B cell (primary cell): ENCODE measurements at places on chromosomes 2 and 18.

GRCh38 chr2:39508198-39508597 lies 71.1 kb upstream of the MAP4K3 start:
- no peak for DNase-seq

GRCh38 chr18:78416853-78417252 lies 562.8 kb upstream of the SALL3 start:
- DNase-seq: no peak

GRCh38 chr2:206086716-206087350 lies 859 bp upstream of the INO80D start:
- no peak for DNase-seq

DNA sequence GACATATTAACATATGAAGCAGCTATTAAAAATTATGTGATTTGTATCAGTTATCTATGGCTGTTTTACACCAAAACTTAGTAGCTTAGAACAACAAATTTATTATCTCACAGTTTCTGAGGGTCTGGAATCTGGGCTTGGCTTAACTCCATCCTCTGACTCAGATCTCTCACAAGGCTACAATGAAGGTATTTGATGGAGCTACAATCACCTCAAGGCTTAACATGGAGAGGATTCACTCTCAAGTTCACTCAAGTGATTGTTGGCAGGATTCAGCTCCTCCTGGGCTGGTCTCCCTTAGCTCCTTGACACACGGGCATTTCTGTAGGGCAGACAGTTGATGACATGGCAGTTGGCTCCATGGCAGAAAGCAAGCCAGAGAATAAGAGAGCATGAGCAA lies 133.0 kb upstream of the SLC14A2 start:
- DNase-seq: no peak

DNA sequence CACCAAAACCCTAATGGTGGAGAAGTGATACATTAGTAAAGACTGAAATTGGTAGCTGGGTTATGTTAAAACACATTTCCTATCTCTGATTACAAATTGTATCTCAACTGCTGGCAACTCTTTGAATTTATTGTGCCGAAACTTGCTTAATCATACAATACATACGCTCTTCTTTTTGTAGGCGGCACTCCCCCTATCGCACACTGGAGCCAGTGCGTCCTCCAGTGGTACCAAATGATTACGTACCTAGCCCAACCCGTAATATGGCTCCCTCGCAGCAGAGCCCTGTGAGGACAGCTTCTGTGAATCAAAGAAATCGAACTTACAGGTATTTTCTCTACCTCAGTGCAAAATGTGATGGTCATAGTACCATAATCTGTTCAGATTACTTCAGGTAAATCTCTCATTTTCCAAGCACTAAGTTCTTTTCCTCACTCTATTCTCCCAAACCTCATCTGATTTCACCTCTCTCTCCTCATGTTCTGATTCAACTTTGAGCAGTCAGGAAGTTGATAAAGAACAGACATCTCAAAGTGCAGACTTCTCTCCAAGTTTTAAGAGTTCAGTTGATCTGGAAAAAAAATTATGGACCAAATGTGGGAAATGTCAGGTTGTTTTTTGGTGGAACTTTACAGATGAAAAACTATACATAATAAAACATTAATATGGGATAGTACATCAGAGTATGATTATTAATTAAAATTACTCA lies 66.5 kb downstream of the ABI2 start:
- DNase-seq: no peak

DNA sequence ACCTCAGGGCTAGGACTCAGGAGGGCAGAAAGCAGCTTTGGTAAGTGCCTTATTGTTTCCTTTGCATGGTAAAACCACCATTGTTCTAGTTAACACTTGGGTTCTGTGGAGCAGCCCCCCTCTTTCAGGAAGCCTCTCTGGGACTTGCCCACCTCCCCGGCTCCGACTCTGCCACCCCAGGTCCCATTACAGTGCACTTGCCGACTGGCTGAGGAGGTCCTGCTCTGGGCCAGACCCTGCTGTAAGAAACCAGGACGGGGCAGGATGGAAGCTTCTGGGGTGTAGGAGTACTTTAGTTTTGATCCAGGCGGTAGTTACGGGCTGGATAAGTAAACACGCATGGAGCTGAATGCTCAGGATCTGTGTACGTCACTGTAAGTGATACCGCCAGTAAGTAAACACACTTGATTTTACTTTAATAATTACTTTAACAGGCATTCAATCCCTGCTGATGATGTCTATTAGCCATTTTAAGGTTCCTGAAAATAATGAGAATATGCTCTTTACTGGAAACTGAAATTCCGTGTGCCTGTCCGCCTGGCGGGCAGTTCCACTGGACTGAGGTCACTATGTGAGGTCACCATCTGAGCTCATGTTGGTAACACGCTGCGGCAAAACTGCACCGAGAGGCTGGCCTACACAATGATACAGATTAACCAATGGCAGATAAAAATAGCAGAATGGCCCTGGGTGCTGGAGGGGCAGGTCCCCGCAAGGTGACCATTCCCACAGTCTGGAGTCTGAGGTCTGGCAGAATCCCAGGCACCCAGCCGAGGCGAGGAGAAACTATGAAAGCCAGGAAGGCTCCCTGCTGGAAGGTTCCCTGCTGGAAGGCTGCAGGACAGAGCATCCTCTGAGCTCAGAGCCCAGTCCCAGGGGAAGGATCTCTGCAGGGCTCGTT lies 25.2 kb downstream of the HS1BP3 start:
- DNase-seq: no peak

DNA sequence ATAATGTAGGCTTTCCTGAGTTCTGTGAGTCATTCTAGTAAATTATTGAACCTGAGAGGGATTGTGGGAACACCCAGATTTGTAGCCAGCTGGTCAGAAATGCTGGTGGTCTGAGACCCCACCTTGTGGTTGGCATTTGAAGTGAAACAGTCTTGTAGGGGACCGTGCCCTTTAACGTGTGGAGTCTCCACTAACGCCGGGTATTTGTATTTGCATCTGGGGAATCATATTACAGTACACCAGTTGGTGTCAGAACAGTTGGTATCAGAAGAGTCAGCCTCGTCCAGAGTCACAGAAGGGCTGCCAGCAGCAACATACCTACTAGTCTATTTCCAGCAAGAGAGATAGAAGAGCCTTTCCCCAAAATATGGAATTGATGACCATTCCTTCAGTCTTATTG lies 38.3 kb upstream of the PTPN4 start:
- DNase-seq: no peak

- no peak for DNase-seq
Measured at GRCh38 chr2:109690457-109690821, 76.3 kb downstream of the SOWAHC start.

DNA sequence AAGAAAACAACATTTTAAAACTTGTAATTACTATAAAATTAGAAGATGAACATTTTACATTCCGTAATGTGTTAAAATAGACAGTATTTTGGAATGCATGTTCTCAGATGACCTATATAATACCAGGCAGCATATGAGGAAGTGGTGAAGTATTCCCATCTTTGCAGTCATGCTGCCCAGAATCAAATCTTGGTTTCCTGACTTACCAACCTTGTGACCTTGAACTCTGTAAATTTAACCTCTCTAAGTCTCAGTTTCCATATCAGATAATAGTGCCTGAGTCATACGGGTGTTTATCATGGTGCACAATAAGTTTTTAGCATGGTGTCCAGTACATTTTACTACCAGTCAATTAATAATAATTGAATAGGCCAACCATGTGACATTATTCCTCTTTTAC lies 7.3 kb upstream of the GALM start:
- no peak for DNase-seq

GRCh38 chr2:7841751-7842150 lies 840.1 kb upstream of the ID2 start:
- DNase-seq: no peak

- DNase-seq: peak; percentile 23
Measured at GRCh38 chr2:111100765-111101162, 19.9 kb upstream of the BCL2L11 start.

- DNase-seq: no peak
Measured at GRCh38 chr2:177577075-177577474, 184.5 kb downstream of the AGPS start.

DNA sequence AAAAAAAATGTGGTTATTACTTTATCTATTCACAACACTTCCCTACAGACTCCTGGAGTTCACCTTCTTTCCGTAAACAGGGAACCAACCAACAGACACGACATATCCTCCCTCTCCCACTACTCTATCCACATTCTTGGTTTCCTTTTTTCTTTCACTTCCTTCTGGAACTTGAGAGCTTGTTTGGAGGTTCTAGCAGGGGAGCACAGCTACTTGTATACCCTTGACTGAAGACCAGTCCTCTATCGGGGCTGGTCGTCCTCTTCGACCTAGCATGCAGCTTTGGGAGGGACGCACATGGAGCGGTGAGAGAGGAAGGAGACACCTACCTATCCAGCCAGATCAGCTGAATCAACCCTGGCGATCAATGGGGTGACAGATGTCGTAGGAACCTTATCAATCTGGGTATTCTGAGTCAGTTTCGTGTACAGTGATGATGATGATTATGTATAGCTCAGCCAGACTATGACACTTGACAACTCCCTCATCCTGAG lies 43.5 kb upstream of the MSH2 start:
- DNase-seq: no peak

DNA sequence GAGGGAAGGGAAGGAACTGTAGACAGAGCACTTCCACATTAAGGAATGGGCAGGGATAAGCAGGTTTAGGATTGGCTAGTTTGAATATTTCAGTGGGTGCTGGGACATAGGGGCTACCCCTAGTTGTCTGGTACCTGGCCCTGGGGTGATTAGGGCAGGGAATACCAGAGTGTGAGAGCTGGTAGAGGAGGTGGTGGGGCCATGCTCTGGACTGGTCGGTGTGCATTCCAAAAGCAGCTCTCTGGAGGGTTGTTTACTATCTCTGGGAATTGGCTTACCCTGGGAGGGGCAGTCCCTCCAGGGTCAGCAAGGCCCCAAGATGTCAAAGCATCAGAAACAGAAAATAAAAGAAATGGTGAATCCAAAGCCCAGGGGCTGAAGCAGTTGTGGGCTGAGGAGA lies 103.8 kb downstream of the LAMA3 start:
- DNase-seq: no peak

DNA sequence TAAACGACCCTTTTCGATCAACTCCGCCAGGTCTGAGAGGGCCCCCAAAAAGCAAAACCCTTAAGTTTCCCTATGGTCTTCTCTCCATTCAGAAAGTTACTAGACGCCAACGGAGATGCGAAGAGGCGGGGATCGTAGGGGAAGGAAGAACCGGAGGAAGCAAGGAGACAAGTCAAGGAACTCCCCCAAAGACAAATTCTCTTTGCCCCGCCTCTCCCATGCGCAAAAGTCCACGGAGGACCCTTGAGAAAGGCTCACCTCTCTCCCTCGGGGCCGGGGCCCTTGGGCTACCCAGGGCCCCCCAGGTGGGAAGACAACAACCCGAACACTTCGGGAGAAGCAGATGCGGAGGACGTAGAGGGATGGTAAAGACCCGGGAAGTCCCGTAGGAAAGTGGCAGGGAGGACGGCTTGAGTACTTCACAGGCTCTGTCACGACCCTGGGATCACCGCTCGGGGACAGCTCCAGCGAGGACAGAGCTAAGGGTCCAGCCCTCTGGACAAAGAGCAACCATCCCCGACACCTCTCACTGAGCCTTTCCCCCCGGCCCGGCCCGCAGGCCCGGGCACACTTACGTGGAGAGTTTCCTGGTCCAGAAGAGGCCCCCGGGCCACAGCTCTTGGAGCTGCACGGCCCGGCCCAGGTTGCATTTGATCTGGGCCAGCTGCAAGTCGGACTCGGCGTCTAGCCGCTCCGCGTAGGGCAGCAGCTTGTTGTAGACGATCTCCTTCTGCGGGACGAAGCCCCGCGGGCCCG lies 647 bp downstream of the PSME4 start:
- DNase-seq: peak; percentile 54

GRCh38 chr2:25378731-25379490 lies 37.2 kb upstream of the DNMT3A start:
- peak; percentile 18 for DNase-seq

DNA sequence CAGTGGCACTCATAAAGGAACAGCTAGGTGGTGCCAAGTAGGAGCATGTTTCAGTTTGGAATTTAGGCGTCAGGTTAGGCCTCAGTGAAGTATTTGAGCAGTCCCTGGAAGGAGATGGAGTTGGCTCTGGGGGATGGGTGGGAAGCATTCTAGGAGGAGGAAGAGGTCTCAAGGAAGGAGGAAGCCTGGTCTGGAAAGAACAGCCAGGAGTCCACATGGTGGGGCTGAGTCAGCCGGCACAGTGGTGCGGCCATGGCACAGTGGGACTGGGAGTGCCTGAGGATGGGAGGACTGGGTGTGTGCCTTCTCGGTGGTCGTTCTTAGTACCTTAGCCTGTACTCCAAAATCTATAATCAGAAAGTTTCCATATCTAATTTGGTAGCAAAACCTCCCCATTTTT lies 373.3 kb downstream of the PTPRM start:
- DNase-seq: no peak

GRCh38 chr18:31070206-31070605 lies 27.7 kb upstream of the DSC3 start:
- DNase-seq: no peak

DNA sequence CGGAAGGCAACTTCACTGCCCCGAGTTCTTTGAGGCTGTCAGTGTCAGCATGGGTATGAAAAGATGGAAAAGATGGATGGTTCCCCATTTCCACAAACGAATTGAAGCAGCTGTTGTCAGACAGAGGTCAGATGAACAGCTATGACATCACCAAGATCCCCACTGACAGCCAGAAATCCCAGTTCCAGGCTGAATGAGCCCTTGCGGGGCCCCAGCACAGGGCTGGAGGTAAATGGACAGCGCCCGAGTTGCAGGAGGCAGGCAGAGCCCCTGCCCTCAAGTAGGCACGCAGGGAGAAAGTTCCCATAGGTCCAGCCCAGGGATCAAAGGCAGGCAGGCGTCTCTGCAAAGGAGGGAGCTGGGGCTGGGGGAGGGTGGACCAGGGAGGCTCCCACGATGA lies 169.5 kb upstream of the AGAP1 start:
- DNase-seq: no peak

DNA sequence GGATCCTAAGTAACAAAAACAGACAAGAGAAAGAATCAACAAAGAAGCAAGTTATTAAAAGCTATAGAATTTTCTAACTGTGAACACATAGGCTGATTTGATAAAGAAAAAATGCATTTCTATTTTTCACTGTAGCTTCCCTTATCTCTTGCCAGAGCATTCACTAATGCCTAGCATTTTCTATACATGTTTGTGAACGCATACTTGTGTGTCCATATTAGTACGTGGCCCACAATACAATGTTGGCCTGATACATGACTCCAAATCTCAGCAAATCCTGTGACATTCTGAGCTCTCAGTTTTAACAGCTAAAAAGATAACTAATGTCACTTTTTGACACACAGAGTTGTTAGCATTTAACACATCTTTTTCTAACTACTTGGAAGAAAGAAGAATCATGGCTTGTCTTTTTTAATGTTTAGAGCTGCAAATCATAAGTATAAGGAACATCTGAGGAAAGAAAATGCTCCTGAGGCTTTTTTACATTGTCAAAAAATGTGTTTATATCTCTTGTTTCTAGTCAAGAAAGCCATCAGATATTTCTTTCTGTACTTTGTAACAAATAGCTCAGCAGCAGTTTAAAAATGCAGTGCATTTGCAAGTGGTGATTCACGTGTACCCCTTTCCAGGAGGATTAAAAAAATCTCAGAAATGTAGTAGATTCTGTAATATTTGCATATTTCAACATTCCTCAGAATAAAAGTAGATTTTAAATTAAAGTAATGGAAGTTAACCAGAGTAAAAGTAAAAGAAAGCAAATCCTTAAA lies 1646.8 kb upstream of the TMEFF2 start:
- DNase-seq: no peak
